ENCODE measurements at places on chromosomes 16 and 17. TPM values are rescaled to one million over a fixed set of nuclear protein-coding genes. Genes with fewer than 3 reads are reported as not detected.
A peak's percentile ranks its signal among the peaks of the same experiment; 100 is the strongest.

DNA sequence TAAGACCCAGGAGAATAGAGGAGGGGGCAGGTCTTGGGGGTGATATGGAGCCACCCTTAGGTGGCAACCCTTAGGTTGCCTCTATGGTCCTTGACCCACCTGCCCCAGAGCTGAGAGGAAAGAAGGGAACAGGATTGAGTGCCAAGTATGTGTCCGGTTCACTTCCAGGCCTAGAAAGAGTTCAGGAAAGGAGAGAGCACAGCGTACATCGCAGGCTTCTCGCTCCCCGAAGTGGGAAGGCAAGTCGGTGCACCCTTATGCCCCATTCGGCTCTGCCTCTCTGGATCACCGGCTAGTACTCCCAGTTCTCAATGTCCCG lies 631 bp downstream of the SP6 start:
- no peak for DNase-seq
- no peaks in the 10 kb centered on the region for H3K36me3 ChIP-seq
- peaks cover 30% of the 10 kb centered on the region for H3K4me1 ChIP-seq
- peak overlapping the region; percentile 43 for H3K4me3 ChIP-seq
- H3K27me3 ChIP-seq, result peaks cover 72% of the 10 kb centered on the region

DNA sequence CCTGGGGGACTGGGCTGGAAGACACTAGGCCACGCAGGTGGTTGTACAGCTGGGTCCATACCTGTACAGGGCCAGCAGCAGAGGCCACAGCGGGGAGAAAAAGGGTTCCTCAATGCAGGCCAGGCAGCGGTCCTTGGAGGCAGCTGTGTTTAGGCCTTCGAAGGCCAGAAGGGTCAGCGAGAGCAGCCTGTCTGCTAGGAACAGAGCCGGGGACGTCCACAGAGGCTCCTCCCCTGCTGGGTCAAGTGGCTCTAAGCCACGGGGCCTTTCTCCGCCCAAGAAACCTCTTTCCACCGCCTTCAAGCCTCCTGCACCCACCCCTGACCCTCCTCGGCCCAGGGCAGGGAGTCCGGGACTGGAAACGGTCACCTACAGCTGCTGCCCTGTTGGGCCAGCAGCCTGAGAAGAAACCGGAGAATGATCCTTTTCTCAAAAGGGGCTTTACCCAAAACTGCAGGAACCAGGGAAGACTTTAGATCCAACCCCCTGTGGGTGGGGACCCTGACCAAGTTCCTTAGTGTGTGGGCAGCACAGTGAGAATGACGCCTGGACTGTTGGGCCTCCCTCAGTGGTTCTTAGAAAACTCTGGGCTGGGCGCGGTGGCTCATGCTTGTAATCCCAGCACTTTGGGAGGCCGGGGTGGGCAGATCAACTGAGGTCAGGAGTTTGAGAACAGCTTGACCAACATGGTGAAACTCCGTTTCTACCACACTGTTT lies 8.4 kb upstream of the SPATA2L start:
- H3K36me3 ChIP-seq, result no peaks in the 10 kb centered on the region
- no peak for DNase-seq
- no peaks in the 10 kb centered on the region for H3K27me3 ChIP-seq

GUCY2D gene
- total RNA-seq, result not detected

DNA sequence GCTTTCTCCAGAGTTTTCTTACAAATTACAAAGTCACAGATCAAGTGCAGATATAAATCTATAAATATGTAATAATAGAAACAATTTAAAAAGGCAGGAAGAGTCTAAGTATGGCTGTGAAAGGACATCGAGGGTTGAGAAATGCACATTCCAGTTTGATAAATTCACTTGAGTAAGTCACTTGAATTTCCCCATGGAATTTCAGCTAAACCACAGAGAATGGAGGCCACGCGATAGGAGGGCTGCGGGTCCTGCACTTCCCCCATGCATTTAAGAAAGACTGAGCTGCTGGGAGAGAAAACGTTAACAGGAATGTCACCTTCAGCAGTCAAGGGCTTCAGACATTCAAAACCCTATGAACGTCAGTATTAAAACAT lies 6.1 kb upstream of the MXRA7 start:
- H3K4me3 ChIP-seq, result no peak overlapping the region
- no peak for DNase-seq
- no peaks in the 10 kb centered on the region for H3K27me3 ChIP-seq
- H3K4me1 ChIP-seq, result peaks cover 31% of the 10 kb centered on the region
- H3K27ac ChIP-seq, result peak overlapping the region; percentile 68
- H3K36me3 ChIP-seq, result peaks cover 49% of the 10 kb centered on the region

DNA sequence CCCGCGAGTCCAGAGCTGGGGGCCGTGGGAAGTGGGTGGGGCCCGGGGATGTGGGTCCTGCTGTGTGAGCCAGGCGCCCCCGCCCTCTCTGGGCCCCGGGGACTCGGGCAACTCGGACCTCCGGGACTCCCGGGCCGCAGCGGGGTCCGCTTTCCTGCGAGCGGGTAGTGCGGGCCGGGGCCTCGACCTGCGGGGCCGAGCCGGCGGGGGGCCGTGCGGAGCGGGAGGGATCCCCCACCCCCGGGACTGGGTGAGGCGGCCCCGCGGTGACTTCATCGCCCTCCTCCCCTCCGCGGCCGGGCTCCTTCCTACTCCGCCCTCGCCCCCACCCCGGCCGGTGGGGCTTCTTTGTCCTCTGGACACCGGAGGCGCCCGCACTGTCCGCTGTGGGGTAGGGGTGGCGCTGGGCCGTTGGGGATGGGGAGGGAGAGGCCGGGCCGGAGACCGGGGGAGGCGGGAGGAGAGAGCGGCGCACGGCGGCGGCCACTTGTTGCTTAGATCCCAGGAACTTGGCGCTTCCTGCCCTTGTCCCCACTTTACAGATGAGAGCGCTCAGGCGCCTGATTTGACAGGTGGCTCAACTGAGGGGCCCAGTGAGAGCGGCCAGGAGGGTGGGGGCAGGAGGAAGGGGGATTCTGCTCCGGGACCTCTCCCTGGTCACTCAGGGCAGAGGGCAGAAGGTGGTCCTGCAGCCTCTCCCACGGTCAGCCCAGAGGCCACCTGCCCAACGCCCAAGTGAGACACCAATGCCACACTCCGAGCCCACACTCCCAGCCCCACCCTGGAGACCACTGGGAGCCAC lies 874 bp downstream of the CMTM3 start:
- peaks cover 37% of the 10 kb centered on the region for H3K4me1 ChIP-seq
- DNase-seq, result peak; percentile 31
- H3K4me3 ChIP-seq, result peak overlapping the region; percentile 43
- peak overlapping the region; percentile 59 for H3K27ac ChIP-seq
- H3K36me3 ChIP-seq, result peaks cover 15% of the 10 kb centered on the region

DNA sequence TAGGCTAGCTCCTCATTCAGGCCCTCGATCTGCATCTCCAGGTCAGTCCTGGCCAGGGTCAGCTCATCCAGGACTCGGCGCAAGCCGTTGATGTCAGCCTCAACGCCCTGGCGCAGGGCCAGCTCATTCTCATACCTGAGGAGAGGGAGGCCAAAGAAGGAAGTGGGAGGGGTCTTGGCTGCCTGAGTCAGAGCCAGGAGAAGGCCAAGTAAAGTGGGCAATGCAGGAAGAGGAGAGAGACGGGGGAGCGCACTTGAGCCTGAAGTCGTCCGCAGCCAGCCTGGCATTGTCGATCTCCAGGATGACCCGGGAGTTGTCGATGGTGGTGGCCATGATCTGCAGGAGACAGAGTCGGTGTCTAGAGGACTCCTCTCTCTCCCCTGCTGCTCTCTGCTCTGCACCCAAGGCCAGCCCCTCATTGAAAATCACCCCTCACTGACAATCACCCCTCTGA lies 1.8 kb downstream of the KRT15 start:
- DNase-seq, result no peak
- H3K27me3 ChIP-seq, result no peaks in the 10 kb centered on the region
- no peak overlapping the region for H3K27ac ChIP-seq
- H3K36me3 ChIP-seq, result no peaks in the 10 kb centered on the region
- no peaks in the 10 kb centered on the region for H3K4me1 ChIP-seq

IGF2BP1 gene
- total RNA-seq, result 0.24 TPM

DNA sequence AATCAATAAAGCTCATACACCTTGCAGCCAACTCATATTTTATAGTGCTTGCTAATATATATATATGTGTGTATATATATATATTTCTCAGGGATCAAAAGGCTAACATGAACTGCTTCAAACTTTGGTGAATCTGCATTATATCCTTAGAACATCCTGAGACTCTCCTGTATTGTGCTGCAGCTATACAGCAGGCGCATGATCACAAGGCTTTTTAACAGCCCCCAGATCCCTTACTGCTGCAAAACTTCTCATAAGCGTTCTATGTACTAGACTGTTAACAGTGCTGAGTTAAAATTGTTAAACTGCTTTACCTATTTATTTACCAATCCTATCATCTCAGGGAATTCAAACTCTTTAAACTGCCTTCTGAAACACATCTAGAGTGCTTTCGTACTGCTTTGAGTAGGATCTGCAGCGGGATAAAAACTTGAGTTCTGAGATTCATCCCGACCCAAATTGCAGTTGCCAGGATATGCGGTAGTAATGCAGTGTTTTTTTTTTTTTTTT lies 1.3 kb downstream of the GPATCH8 start:
- H3K27ac ChIP-seq, result peak overlapping the region; percentile 90
- H3K27me3 ChIP-seq, result no peaks in the 10 kb centered on the region
- H3K4me3 ChIP-seq, result peak overlapping the region; percentile 97
- no peak for DNase-seq
- H3K36me3 ChIP-seq, result no peaks in the 10 kb centered on the region

DNA sequence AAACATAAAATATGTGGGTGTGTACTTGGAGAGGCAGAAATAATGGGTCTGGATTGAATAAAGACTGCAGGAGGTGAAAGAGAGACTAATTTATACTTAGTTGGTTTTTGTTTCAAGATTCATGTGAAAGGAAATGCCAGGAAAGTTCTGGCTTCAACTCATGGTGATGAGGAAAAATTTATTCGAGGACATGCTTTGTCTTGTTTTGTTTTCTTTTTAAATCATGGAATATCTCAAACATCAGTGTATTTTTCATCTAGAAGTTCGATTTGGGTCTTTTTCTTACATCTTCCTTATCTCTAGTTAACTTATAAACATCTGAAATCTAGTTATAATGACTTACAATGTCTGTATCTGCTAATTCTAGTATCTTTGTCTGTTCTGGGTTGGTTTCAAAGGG lies 115.1 kb downstream of the CDK5R1 start:
- no peak overlapping the region for H3K4me3 ChIP-seq
- no peaks in the 10 kb centered on the region for H3K36me3 ChIP-seq
- no peak overlapping the region for H3K27ac ChIP-seq
- H3K4me1 ChIP-seq, result no peaks in the 10 kb centered on the region

DNA sequence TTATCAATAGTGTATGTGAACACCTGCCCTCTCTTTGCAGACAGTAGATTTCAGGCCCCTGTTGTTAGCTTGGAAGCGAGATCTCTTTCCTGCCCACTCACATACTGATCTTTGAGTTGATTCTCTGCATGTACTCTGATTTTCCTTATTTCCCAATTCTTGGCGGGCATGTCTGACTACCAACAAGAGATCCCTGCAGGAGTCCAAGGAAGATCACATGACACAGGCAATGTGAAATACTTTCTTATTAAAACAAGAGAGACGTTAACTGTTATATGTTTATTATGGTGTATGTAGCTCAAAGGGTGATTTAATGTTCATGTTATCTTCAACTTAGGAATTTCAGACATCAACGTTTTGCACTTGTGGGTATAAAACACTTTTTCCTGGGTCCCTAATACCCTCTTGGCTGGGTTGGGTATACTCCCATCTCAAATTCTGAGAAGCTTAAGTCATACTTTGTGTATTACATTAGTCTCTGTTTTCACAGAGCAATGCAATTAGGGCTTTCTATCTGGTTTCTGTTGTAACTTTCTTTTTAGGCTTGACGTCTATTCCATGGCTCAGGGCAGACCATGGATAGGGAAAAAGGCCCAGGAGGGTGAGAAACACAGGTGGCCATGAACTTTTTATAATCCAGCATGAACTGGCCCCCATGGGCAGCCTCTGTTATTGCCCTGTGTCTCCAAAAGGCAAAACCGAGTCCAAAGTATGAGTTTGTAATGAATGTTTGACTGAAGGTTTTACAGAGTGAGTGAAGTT lies 32.2 kb downstream of the HSD17B2 start:
- no peak for DNase-seq
- H3K27ac ChIP-seq, result no peak overlapping the region
- no peak overlapping the region for H3K4me3 ChIP-seq
- H3K4me1 ChIP-seq, result no peaks in the 10 kb centered on the region

DNA sequence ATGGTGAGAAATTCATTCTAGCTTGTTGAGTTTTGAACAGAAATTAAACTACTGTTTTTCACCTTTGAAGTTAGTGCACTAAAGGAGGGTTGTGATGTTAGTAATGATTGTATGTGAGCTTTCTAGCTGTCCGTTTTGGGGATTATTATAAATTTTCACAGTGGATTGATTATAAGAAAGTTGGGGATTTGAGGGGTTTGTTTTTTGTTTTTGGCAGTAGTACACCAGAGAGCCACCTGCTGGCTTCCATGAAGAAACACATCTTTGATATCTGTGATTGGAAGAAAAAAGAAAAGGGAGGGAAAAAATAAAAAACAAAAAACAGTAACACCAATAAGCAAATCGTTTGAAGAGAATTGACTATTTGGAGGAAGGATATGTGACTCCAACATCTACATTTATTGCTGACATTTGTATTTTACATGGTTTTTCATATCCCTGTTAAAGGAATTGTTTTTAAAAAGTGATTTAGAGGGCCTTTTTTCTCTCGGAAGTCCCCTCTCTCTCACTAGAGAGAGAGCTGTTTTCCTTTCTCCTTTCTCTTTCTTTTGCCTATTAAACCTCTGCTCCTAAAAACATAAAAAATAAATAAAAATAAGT lies 1469.5 kb upstream of the GOT2 start:
- H3K4me3 ChIP-seq, result no peak overlapping the region
- H3K4me1 ChIP-seq, result no peaks in the 10 kb centered on the region
- DNase-seq, result no peak
- H3K27me3 ChIP-seq, result no peaks in the 10 kb centered on the region

- no peak for DNase-seq
- no peak overlapping the region for H3K27ac ChIP-seq
- no peaks in the 10 kb centered on the region for H3K36me3 ChIP-seq
- H3K27me3 ChIP-seq, result no peaks in the 10 kb centered on the region
Measured at GRCh38 chr16:10228779-10229178, 46.6 kb upstream of the GRIN2A start.

SPATA32 gene
- 0.15 TPM for total RNA-seq

DNA sequence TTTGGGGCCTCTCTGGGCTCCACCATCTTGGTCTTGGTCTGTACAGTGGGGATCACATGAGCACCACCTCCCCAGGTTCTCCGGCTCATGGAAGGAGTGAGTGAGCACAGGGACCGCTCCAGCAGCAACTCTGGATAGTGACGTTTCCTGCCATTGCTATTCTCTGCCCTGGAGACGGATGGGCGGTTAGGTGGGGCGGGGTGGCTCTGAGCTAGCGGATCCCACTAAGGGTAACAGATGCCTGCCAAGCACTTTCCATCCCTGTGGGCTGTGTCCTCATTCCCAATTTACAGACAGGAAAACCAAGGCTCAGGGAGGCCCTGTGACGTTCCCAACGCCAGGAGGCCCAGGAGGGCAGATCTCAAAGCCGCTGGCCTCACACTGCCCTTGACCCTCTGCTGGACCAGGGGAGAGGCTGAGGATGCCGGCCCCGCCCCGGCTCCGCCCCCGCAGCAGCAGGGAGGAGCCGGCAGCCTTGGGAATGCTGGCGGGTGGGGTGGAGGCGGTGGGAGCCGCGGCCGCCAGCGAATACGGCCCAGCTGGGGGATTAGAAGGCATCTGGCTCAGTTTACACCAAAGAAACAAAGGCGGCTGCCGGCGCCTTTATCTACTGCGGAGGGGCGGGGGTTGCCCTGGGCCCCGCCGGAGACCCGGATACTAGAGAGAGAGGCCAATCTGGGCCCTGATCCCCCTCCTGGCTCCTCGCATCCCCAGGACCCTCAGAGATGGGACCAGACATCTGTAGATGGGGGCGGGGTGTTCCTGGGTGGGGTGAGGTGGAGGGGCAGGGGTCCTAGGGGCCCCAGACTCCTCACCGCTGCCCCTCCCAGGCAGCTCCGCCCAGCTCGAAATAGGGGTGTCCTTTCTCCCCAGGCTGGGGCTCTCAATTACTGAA lies 122.3 kb upstream of the CIBAR2 start:
- H3K4me1 ChIP-seq, result no peaks in the 10 kb centered on the region
- H3K4me3 ChIP-seq, result no peak overlapping the region
- no peak overlapping the region for H3K27ac ChIP-seq
- DNase-seq, result no peak
- no peaks in the 10 kb centered on the region for H3K36me3 ChIP-seq

All from CD8-positive, alpha-beta memory T cell (primary cell).